ENCODE measurements at places on chromosomes 2 and 18.

- no peak for DNase-seq
Measured at GRCh38 chr2:174773215-174773614, 8.9 kb upstream of the CHRNA1 start.

- no peak for DNase-seq
Measured at GRCh38 chr2:42901076-42901640, 108.8 kb upstream of the HAAO start.

DNA sequence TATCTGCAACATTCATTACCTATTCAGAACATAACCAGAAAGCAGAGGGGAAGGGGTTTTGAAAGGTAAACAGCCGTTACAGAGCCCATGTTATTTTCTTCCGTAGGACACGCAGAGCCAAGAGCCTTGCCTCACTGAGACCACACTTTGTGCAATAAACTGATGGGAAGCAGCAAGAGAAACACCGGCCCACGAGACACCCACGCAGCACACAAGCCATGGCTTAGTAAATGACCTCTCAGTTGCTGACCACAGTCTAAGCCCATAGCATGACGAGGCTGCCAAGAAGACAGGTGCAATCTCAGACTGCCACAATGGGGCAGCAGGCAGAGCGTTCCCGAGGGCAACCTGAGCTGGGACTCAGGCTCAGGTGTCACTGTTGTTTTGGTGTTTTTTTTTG is 59.6 kb downstream of the CABYR start:
- no peak for DNase-seq

GRCh38 chr2:8714283-8714682 is 32.4 kb downstream of the ID2 start:
- no peak for DNase-seq

DNA sequence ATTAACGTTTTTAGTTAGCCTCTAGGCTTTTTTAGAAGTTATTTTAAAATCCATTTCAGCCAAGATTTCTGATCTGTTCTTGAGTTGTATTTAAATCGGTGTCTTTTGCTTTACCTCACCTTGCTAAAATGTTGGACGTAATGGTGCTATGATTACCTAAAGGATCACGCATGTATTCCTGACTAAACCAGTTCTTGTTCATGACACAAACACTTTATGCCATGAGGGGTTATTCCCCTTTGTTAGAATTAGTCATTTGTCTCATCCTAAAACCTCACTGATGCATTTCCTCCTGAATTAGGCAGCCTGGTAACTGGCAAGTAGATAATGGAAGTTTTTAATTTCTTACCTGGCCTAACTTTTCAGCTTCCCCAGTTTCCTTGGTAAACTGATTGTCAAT is 185.4 kb upstream of the TANK start:
- DNase-seq = no peak

- DNase-seq = no peak
Measured at GRCh38 chr2:221948076-221948475, 350.7 kb downstream of the PAX3 start.

Data from COR-L47 (cell line).